ENCODE measurements at places on chromosomes 13 and 19.

- no peak for DNase-seq
Measured at GRCh38 chr13:99122171-99122570, 78.5 kb upstream of the UBAC2 start.

DNA sequence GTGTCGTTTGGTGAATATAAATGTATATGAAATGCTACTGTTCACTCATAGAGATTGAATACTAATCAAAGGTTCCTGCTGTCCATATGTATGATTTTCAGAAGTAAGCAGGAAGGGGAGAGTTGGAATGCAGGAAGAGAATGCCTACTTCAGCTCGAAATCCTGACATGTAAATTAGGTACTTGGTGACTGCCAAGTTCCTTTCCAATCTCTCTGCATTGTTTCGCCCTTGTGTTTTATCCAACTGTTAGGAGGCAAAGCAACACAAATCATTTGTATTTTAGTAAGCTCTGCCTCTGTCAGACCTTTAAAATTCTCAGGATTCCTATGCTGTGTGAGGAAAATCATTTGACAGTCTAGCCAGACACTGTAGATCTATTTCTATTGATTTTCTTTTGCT, 9.0 kb downstream of the STARD13 start:
- no peak for DNase-seq

DNA sequence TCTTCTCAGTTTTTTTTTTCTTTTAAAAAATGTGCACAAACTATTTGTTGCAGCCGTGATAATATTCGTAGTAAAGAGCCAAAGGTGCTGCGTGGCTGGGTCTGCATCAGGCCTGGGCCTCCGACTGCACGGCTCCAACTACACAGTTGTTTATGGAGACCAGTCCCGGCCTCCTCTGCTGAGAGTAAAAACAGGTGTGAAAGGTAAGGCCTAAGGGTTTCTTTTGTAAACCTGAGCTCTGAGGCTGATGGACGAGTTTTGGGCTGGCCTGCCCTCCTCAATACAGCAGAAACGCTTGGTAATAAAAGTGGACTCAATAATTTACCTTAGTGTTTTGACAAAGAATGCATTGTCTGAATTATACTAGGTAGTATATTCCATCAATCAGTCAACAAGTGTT, 3.9 kb downstream of the MBNL2 start:
- no peak for DNase-seq

DNA sequence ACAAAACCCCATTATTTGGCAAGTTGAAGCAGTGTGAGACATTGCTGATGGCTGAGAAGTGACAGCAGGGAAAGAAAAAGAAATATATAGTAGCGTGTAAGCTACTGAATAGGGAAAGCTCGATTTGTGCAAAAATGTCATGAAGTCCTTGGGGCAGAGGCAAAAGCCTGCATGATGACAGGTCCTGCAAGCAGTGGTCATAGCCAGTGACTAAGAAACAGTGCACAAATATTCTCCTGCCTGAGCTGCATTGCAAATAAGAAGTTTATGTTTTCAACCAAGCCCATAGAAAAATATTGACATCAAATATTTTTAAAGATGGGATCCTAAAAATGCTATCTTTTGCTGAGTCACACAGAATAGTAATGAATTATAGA, 270.0 kb downstream of the SLITRK6 start:
- DNase-seq = no peak

DNA sequence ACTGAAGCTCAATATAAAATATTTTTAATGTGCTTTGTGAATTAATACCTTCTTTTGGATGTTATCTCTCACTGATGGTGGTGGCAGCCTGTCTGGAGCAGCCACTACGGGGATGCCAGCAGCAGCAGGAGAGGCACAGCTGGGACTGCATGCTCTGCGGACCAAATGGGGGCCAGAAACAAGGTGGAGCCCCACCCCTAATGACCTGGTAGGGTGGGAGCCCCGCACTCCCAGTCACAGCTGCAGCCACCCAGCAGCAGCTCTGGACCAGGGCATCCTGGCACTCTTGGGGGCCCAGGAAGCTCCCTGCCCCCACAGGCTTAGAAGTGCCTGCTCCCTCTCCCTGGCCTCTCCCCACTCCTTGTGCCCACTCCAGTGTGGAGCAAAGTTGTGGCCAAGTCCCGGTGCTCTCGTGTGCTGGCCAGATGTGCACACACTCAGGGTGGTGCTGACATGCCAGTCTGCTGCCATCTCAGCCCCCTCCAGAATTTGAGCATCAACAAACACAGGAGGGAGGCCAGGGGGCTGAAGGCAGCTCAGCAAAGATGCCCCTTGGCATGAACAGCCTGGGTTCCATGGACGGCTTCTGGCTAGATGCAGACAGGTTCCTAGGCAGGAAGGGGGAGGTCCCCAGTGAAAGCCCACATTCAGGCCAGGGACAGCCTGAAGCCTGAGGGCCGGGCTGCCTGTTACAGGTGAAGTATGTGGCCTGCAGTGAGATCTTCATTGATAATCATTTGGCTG, 696.7 kb upstream of the SLITRK5 start:
- no peak for DNase-seq

- DNase-seq = no peak
Measured at GRCh38 chr13:62278271-62278670, 862.6 kb upstream of the PCDH20 start.

GRCh38 chr13:44768239-44768638, 192.1 kb upstream of the TSC22D1 start:
- DNase-seq = no peak

DNA sequence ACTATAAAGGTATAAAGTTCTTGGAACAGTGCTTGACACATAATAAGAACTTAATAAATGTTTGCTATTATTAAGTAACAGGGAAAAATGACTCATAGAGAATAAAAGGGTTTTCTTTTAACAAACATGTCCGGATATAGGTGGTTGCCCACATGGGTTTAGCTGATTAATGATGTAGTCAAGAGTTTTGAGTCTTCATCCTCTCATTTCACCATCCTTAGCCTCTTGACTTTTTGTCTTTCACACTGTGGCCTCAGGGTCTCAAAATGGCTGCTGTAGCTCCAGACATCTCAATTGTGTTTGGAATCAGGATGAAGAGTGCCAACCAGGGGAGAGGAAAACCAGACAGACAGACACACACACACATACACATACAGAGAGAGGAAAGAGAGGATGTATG, 97.9 kb downstream of the HSPH1 start:
- DNase-seq = no peak

GRCh38 chr13:95212983-95213850, 88.0 kb downstream of the ABCC4 start:
- DNase-seq = no peak

GRCh38 chr19:52897138-52897935, at the start of gene ZNF320:
ZNF320 (minus strand) TSS chr19:52897635; CDS start chr19:52890255, 7,380 bp downstream.
- DNase-seq = peak; percentile 90

DNA sequence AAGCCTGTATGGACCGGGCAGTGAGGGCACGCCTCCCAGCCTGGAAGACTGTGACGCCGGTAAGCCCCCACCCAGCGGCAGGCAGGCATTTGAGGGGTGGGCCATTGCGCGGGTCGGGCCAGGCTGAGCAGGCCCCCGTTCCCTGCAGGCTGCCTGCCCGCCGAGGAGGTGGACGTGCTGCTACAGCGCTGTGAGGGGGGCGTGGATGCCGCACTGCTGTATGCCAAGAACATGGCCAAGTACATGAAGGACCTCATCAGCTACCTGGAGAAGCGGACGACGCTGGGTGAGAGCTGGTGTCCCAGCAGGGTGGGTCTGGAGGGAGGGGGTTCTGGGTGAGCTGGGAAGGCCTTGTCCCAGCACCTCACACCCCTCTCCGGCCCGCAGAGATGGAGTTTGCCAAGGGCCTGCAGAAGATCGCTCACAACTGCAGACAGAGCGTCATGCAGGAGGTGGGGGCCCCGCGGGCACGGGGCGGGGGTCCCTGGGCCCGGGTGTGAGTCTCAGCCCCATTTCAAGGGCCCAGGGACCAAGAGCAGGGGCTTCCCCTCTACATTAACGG, 7.1 kb downstream of the ARHGAP45 start:
- no peak for DNase-seq

DNA sequence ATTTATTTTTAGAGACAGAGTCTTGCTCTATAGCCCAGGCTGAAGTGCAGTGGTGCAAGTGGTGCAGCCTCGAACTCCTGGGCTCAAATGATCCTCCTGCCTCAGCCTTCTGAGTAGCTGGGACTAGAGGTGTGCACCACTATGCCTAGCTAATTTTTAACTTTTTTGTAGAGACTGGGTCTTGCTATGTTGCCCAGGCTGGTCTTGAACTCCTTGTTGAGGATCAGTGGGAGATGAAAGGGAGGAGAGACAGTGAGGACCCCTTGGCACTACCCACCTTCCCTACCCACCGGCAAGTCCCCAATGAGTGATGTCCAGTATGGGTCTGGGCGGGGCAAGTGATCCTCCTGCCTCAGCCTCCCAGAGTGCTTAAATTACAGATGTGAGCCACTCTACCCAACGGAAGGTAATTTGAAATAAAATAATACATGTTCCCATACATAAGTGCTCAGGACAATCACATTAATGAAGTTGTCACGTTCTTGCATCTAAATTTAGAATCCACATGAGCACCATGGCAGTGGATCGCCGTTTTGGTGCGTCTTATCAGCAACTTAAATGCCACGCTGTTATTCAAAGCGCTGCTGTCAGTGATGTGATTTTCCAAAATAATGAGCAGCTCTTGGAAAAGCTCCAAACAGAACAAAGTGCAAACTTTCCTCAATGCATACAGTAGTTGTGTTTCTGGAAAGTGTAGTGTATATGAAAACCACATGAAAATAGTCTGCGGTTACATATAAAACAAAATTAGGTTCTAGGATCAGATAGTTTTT, 5.9 kb upstream of the ARL11 start:
- DNase-seq = no peak

GRCh38 chr13:63435667-63436324, 2020.1 kb upstream of the PCDH20 start:
- no peak for DNase-seq

DNA sequence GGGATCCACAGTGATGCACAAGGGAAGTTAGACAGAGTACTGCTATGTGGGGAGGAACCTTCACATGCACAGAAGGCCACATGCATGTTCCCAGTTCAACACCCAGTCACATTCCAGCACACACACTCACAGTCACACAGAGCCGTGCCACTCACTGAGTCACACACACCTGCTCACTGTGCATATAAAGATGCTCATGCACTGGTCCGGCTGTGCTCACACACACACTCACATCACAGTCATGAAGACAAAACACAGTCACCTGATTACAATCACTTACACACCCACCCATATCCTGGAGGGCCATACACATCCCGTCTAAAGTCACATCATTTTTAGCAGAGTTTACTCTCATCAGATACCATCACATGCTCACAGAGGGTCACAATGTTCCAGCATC, 478 bp downstream of the CLC start:
- no peak for DNase-seq

GRCh38 chr19:33703438-33703750, 81.6 kb downstream of the CHST8 start:
- no peak for DNase-seq

GRCh38 chr19:58361900-58362271, 665 bp downstream of the ZNF497 start:
- no peak for DNase-seq

DNA sequence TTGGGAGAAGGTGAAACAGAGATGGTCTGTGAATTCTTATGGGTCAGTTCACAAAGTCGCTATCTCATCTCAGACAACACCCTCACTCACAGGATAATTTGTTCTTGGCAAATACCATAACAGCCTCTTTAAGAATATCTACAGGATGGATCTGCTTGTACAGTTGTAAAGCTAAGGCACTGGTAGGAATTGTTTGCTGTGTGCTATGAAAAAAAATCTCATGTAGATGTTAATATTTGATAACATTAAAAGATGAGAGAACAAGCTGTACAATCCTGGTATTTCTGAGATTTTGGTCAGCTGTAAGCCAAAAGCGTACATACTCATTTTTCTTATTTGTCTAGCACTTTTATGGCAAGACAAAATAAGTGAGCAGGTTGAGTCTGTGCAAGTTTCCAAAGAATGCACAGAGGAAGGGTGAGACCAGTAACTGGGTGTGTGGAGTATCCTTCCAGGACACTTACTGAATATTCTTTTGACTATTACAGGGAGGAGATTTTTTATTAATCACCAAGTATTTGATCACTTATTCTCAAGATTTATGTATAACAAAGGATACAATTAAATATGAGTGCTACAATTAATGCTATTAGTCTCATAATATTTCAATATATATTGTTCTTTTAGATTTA, 814.5 kb upstream of the MIR17HG start:
- DNase-seq = no peak

DNA sequence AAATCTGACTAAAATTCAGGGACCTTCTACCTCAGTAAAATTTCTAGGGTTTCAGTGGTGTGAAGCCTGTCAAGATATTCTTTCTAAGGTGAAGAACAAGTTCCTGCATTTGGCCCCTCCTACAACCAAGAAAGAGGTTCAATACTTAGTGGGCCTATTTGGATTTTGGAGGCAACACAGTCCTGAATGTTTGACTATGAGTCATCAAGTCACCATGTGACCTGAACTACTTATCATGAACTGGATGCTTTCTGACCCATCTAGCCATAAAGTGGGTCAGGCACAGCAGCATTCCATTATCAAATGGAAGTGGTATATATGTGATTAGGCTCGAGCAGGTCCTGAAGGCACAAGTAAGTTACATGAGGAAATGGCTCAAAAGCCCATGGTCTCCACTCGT, 163.0 kb upstream of the IRS2 start:
- DNase-seq = no peak

- no peak for DNase-seq
Measured at GRCh38 chr13:112603641-112604225, 15.8 kb upstream of the TUBGCP3 start.

DNA sequence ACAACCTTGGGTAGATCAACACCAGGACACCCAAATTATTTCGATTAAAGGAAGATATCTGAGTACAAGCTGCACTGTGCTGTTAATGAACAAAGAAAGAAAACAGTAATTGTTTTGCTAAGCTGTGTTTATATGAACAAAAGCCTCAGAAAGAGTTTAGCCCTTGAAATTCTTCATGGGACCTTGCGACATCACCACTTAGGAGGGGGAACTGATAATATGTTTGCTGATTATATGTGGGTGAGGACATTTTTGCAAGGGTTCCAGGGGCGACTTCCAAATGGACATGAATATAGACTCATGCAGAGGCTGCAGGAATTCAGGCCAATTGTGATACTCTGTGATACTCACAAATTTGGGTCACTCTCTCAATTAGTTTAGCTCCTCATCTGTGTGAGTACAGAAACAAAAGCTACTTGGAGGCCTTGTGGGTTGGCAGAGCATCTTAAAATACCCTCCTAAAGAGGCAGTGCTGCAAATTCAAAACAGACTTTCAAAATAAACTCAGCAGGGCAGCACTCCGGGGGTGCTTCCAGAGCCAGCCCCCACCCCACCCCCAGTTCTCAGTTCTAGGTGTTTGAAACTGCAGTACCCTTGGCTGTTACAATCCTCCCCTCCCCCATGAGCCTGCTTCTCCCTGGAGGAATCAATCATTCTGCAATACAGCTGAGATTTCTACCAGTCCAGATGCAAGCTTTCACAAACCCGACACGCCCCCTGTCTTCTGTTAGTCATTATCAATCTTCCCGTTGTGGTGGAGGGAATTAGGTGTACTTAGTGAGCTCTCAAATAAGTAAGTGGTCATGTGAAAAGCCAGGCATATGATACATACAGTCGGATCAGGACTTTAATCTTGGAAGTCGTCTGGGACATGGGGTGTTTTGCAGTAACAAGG, 97.0 kb upstream of the MBNL2 start:
- DNase-seq = peak; percentile 31

- no peak for DNase-seq
Measured at GRCh38 chr19:30222992-30223865, 149.0 kb upstream of the ZNF536 start.

Data from hippocampal formation (tissue), 2 donors.